ENCODE measurements at places on chromosomes 3 and 15.

DNA sequence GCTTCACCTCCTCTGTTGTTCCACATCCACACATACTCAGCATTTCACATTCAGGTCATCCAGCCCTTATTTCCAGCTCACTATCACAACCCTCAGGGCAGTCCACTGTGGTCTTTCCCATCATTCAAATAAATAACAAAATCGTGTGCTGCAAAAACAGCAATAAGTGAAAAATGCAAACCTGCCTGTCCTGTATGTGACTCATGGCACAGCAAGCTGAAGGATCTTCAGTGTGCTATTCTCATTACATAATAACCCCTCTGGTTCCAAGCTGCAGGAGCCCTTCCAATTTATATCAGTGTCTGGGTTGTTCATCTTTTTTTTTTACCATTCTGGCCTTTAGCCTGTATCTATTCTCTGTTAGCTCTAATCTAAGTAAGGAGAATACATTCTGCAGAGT is 185.3 kb upstream of the UBE2E2 start:
- DNase-seq = no peak

- no peak for DNase-seq
Measured at GRCh38 chr3:159865041-159865579, 123.5 kb upstream of the IL12A start.

DNA sequence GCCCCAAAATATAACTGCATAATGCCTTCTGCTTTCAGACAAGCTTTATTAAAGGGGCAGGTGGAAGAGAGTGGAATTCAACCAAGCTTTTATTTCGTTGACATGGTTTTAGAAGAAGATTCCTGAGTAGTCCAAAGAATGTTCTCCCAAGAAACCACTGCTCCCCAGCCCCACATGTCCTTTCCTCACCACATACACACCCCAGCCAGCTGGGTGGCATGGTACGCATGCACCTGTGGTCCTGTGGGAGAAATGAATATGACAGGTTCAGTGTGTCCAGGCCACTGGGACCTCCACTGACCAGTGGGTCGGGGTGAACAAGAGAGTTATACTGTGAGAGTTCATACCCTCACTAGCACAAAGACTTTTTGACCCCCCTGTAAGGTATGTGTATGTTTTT is 30.2 kb downstream of the ARID3B start:
- no peak for DNase-seq

DNA sequence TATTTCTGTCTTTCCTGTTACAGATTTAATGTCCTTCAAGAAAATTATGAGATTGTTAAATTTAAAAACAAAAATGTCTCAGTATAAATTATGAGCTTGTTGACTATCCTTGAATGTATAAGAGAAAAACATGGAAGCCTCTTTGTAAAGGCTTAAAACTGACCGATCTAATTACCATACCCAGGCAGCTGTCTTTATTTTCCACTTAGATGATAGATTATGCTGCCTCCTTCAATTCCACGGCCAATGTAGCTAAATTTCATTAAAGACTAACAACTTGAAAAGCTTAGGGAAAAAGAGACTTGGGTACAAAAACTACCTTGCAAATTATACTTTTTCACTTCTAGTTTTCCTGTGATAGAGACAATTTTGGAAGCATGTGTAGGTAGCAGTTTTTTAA is 88.3 kb downstream of the ATP10A start:
- no peak for DNase-seq

GRCh38 chr15:39598958-39599845 is 18.3 kb downstream of the THBS1 start:
- no peak for DNase-seq

GRCh38 chr3:33124638-33125037 is 10.8 kb downstream of the CRTAP start:
- no peak for DNase-seq

GRCh38 chr3:107942244-107942643 is 148.6 kb downstream of the CD47 start:
- DNase-seq = no peak

- DNase-seq = no peak
Measured at GRCh38 chr15:60096157-60096556, 92.0 kb downstream of the FOXB1 start.

GRCh38 chr3:63886858-63887257 is 23.2 kb downstream of the ATXN7 start:
- DNase-seq = no peak

- DNase-seq = no peak
Measured at GRCh38 chr3:102053375-102053989, 204.2 kb downstream of the NFKBIZ start.

DNA sequence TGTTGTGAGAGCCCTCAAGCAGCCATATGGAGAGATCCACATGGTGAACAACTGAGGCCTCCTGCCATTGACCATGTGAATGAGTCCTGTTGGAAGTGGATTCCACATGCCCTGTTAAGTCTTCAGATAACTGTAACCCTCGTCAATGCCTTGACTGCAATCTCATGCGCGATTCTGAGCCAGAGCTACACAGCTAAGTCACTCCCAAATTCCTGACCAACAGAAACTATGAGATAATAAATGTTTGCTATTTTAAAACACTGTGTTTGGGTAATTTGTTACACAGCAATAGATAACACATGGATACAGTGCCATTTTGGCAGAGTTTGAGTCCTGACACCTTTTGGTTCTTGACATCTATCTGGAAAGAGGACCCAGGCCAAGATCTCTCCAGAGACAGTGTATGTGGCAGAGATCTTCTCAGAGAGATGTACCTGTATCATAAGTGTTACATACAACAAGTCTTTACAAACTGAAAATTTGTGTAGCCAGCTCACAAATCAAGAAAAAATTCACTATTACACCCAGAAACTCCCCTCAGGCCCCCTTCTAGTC is 34.5 kb upstream of the BNC1 start:
- no peak for DNase-seq

Data from Kasumi-1 (cell line).